ENCODE measurements at places on chromosomes 5 and 9. TPM values are rescaled to one million over a fixed set of nuclear protein-coding genes. Genes with fewer than 3 reads are reported as not detected.

- DNase-seq, result peak; percentile 60
These were observed at the start of gene GOLM1 for GRCh38 chr9:86098824-86099700. Gene GOLM1, minus strand, starts transcription at chr9:86099558. Its CDS starts 20,238 bp downstream, at chr9:86079320.

GRCh38 chr5:54514841-54515432 is 2.6 kb upstream of the SNX18 start:
- DNase-seq, result no peak

DNA sequence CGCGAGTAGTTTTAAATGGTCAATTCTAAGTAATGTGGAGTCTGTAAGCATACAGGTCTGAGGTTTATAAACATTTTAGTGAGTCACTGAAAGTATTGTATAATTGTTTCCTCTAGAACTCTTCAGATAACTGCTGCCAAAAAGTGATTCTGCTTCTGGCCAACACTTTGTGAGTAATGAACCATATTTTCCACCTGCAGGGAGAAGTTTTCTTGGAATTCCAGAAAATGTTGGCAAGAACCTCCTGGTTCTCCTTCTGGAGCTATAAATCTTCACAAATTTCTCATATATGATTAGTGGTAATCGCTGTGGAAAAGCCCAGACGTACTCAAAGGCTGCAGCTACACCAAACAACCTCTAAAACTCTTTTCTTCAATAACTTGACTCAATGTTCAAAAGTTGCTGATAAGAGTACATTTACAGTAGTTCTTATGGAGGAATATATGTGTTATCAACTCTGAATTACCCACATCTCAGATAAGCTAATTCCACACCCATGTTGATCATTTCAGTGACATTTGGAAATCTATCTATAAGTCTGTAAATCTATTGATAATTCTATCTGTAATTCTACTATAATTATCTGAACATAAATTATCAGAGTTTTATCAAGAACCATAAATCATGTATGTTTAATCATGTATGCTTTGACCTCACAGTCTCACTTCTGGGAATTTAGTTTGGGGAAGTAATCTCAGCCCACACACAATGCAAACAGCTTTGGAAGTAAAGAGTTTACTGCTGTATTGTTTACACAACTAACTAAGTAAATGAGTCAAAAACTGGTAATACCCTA is 74.1 kb downstream of the FNBP1 start:
- DNase-seq, result no peak

Gene KIAA0825
- 1.0 TPM for total RNA-seq

Gene TEX48
- total RNA-seq, result 1.7 TPM

Gene GFPT2
- total RNA-seq, result 0.70 TPM

- no peak for DNase-seq
These were observed 161.1 kb downstream of the COL23A1 start for GRCh38 chr5:178429156-178429468.

Gene FOXD4L6
- total RNA-seq, result not detected

GRCh38 chr9:72334658-72335337 is 30.2 kb downstream of the ZFAND5 start:
- no peak for DNase-seq

Gene TRUB2
- total RNA-seq, result 17.6 TPM

DNA sequence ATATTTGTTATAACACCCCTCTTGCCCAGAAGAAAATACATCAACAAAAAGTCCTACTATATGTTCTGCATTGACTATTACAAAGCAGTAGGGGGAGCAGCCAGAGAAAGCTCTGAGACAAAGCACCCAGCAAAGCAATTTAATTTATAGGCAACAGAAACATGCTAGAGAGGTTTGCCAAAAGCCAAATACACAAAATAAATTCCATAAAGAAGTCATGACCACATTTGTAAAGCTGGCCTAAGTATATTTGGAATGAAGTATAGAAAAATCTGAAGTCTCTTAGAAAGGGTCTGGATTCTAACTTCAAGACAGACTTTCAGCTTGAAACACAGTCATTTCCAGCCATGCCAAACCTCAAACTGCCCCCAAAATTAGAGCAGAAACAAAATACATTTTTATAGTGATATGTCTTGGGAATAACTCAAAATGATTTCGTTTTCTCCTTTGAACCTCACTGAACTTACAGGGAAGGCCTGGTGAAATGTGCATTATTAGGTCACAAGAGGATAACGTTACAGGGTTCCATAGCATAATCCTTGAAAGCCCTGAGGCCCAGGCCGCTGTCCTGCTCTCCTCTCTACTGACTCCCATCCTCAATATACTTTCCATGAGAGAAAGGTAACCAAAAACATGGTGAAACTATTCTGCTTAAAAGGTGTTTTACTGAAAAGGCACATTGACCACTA is 451.8 kb downstream of the RAB3C start:
- DNase-seq, result peak; percentile 29

DNA sequence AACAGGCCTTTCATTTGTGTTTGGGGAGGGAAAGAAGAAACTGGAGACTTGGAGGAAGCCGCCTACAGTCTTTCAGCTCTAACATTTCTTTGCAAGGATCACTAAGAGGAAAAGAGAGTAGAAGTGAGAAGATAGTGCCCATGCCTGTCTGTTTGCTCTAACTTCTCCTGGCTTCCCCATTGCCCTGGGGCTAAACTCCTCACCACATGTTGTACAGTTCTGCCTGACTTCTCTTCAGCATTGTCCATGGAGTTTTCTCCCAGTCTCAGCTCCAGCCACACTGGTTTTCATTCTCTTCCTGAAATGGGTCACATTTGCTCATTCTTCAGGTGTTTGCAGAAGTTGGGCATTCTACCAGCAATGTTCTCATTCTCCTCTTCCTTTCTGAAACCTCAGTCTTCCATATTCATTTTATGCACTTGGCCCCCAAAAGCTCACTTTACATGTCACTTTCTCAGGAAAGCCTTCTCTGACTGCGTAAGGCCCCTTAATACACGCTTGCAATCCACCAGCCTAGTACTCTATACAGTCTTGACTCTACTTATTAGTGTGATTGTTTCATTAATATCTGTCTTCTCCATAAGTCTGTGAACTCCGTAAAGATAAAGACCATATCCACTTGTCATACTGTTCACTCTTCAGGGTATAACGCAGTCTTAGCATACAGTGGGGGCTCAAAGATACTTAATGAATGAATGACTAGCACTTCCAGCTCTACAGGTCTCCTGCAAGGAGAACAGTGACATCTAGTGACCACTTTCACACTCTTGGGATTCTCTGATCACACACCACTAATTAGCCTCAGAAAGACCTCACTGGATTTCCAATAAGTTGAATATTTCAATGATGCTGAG is 40.2 kb upstream of the TRIM32 start:
- no peak for DNase-seq

GRCh38 chr9:74496406-74496805 is 729 bp upstream of the RORB start:
- DNase-seq, result no peak

DNA sequence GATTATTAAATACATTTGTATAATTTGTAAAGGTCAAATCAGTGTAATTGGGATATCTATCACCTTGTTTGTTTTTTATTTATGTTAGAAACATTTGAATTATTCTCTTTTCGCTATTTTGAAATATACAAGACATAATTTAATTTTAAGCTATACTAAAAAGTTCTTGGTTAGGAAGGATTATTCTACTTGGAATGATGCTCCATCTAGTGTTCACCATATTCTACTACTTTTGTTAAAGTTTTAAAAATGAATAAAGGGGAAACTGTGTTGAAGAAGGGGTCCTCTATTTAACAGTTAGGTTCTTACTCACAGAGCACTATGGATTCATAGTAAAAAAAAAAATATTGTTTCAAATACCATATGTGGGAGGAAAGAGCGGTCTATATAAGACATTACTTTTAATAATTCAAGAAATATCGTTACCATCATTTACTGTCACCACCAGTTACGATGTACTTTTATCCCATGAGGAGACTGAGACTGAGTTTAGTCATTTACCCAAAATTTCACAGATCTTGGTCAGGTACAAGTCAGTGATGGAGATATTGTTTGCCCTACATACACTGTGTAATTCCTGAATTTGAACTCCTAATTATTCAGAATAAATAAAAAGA is 6.3 kb upstream of the STOM start:
- DNase-seq, result no peak

- DNase-seq, result no peak
These were observed 1.3 kb downstream of the SHC3 start for GRCh38 chr9:89177012-89177943.

DNA sequence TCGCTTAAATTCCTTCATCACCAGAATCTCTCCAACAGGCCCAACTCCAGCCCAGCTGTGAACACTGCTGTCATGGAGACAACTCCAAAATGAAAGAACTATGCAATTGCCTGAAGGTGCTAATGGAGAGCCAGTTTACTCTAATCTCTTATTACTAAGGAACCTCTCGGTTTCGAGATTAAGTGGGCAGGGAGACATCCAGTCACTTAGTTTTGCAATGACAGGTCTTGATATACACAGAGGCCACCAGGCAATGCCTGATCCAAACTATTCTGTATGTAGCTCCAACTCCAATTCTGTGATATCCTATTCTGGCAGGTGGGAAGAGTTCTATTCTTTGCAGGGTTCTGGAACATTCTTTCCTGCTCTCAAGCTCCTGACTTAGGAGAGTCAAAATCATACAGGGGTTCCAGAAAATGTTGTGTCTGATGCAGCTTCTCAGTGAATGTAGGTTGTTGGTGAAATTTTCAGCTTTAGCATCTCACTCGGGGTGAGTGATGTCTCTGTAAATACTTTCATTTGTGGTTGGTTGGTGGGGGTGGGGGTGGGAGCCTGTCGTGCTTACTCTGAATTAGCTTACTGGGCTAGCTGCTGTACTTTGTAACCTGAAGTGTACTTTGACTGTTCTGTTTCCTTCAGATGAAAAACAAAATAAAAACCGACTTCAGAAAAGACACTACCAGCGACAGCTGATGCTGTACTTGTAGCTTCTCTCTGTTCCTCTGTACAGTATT is 170.9 kb downstream of the PALM2AKAP2 start:
- DNase-seq, result peak; percentile 50

Gene SLC25A48
- not detected for total RNA-seq

GRCh38 chr5:9545992-9546851 is at the start of gene SEMA5A:
Gene SEMA5A, minus strand, starts transcription at chr5:9546075. Its CDS starts 166,129 bp downstream, at chr5:9379946.
- peak; percentile 25 for DNase-seq

GRCh38 chr5:67493676-67494075 is 297.1 kb upstream of the CD180 start:
- DNase-seq, result no peak

DNA sequence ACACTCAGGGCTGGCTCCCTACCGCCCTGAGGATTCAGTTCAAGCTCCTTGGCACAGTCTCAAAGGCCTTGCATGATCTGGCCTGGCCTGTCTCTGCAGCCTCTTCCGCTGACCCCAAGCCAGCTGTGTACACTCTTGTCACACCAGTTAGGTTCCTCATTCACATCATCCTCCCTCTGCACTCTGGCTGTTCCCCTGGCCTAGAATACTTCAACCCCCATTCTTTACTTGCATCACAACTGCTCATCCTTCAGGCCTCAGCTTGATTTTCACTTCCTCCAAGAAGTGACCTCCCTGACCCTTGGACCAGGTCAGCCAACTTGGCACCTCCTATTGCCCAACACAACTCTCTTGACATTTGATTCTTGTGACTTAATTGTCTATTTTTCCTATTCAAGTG is 18.9 kb upstream of the PFDN1 start:
- DNase-seq, result no peak

- DNase-seq, result no peak
These were observed 272.8 kb downstream of the DENND1A start for GRCh38 chr9:123657099-123657498.

DNA sequence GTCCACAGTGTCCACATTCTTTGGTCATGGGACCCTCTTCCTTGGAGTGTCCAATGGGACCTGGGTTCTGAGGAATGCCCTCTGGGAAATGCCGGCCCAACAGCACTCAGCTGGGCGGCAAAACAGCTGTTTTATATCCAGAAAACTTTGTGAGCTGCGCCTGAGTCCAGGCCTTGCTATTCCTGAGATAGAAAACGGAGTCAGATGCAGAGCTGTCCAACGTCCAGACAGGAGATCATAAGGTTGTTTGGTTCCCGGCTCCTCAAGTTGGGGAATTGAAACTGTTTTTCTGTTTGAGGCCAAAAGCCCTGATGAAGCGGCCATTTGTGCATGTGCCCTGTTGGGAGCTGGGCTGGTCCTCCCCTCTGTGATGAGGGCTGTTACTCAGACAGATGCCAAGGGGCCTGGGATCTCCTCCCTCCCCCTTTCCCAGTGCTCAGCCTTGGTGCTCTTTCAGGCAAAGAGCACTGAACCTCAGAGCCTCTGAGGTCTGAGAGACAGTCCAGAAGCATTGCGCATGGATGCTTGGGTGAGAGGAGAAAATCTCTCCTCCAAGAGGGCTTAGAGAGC is 66.6 kb upstream of the GARNL3 start:
- no peak for DNase-seq

Gene UNC5A
- total RNA-seq, result 0.23 TPM

Gene CCL27
- 1.4 TPM for total RNA-seq

Gene ZDHHC11
- 29.5 TPM for total RNA-seq

Gene FAM153A
- 6.9 TPM for total RNA-seq

Gene NSMF
- total RNA-seq, result 28.5 TPM

Gene ECSCR
- total RNA-seq, result 1.2 TPM

DNA sequence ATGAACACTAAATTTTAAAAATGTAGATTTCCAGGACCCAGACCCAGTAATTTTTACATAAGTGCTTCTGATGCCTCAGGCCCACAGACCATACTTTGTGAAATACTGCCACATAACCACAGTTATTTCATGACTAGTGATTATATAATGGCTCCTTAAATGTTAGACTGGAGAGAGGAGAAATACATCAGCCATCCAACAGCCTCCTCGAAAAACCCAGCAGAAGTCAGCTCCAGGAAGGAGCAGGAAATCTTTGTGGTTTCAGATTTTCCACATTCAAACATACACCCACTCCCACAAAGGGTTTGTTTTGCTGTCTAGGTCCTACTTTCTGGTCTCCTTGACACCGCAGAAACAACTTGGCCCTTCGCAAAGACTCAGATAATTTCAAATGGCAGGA is 455.2 kb downstream of the DTWD2 start:
- no peak for DNase-seq

Gene PCDHGA11
- total RNA-seq, result 0.22 TPM

DNA sequence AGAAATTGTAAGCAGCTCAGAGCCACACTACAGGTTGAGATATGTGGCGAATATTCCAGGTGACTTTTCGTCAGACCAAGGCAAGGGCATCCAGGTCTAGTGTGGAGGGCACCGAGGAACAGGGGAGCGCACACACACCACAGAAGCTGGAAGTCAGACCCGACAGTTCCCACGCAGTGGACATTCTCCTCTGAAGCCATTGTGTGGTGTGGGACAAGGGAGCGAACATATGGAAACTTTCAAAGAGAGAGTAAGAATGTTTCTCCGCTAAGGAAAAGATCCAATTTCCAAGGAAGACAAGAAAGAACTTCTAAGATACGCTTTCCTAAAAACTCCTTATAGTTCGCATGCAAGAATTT is 141.4 kb upstream of the OTULINL start:
- DNase-seq, result no peak

DNA sequence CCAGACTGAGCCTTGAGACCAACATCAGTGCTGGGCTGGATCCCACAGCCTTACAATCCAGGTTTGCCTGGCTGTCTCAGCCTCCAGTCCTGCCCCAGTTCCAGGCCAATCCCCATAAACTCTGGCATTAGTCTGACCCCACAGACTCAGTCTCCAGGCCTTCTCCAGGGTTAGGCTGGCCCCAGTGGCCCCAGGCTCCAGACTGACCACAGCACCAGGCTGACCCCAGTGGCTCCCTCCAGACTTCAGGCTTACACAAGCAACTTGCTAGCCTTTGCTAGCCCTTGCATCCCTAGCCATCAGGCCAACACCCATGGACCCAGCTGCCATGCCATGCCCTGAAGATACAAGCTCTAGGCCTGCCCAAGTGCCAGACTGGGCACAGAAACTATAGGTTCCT is 1326.0 kb upstream of the C9orf72 start:
- no peak for DNase-seq

GRCh38 chr9:72540348-72540873 is 19.0 kb downstream of the TMC1 start:
- no peak for DNase-seq

GRCh38 chr5:173880306-173880985 is 7.7 kb upstream of the CPEB4 start:
- no peak for DNase-seq

Gene TXNDC8
- total RNA-seq, result not detected
